ENCODE measurements at places on chromosomes 7 and 10.

- DNase-seq = no peak
These were observed 67.3 kb downstream of the OGDH start for GRCh38 chr7:44673771-44674170.

DNA sequence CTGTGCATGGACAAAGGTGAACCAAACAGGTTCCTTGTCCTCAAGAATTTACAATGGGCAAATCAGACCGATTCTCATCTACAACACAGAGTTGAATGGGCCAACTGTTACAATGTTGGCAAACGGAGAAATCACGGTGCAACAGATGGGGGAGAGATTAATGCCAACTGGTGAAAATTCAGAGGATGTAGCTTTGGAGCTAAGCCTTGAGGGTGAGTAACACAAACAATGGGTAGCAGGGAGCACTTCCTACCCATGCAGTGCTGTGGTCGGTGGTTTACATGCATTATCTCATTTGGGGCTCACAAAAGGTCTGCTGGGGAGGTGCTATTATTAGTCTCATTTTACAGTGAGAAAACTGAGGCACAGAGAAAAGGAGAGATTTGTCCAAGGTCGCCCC, 902 bp upstream of the NFE2L3 start:
- no peak for DNase-seq

GRCh38 chr10:35592441-35592840, 12.7 kb upstream of the GJD4 start:
- DNase-seq = no peak

- no peak for DNase-seq
These were observed 118.8 kb upstream of the MYO3A start for GRCh38 chr10:25815236-25815635.

Measured in bone marrow (tissue), 2 donors.